WTC11 (cell line): ENCODE measurements at places on chromosomes 12 and 14. TPM values are rescaled to one million over a fixed set of nuclear protein-coding genes. Genes with fewer than 3 reads are reported as not detected.
A peak's percentile ranks its signal among the peaks of the same experiment; 100 is the strongest.

GRCh38 chr12:30962047-30962446, 35.5 kb downstream of the TSPAN11 start:
- no peak for DNase-seq

DNA sequence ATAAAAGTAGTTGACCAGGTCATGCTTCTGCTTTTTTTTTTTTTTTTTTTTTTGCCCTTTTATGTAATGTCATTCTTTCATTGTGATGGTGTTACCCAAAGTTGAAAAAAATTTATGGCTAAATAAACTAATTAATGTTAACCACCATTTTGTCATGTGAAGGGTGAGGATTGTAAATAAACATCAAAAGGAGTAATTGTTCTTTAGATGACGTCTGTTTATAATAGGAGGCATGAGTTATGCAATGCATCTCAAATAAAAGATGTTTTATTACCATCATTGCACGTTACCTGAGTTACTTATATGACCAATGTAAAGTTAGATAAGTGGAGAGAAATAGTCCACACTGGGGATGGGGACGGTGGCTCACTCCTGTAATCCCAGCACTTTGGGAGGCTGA, 349.9 kb upstream of the PDE3A start:
- no peak for DNase-seq

GRCh38 chr12:121925358-121925695, 6.9 kb downstream of the CFAP251 start:
- no peak for DNase-seq

DNA sequence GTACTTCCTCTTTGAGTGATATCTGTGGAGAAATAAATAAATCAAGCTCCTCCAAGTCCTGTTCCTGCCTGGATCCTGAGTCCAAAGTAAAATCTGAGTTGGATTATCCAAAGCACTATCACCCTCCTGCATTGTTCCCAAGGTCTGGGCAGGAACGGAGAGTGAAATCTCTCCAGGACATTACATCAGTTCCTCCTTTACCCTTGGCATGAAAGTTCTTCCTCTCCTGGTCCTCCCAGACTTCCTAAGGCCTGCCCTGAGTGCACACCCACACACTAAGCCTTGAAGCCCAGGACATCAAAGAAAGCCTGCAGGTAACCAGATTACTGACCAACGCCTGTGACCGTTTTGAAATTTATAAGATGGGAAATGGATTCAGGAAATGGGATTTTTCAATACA, 206.8 kb upstream of the BCL2L14 start:
- DNase-seq = no peak

DNA sequence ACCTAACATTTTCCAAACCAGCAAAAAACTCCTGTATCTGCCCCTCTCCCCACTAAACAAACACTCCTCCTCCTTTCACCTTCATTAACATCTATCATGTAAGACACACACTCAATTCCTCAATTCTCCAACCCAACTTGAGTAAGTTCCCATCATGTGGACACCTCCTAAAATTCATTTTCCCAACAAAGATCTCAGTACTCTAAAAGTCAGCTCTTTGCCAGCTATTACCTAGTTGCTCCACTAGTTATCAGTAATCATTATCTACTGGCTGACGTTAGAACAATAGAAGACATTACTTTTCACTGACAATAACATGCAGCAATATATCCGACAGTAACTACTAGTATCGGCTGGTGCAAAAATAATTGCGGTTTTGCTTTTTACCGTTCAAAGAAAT, 42.1 kb downstream of the HNRNPC start:
- no peak for DNase-seq

- DNase-seq = no peak
Measured at GRCh38 chr14:59583755-59584154, 7.1 kb upstream of the CCDC175 start.

DNA sequence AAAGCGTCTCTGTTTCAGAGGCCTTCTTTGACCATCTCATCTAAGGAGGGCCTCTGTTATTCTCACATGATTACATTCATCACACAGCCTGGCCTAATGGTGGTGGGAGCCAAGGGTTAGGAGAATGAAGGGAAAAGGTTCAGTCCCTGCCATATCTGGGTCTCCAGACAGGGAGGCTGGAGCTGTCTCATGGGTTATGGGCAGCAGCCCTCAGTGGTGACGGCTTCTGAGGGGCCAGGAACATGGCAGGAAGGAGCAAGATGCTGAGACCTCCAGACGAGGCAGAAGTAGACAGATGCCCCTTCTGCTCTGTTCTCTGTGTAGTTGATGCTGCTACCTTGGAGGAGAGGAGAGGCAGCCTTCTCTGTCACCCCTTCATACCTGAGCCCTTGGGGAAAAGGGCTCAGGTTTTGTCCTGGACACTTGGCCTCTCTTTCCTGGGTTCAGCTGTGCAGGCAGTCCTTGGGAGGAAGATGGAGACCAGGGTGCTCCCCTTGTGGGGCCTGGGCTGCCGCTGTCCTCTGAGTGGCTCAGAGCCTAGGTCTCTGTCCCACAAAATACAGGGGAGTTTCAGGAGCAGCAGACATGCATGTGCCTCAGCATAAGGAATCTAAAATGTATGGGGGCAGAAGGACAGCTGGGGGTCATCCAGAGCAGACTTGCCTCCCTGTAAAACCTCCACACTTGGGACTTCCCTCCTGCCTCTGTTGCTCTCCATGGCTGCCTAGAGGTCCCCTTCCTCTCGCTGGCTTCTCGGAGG, 3.6 kb downstream of the IFI27L2 start:
- DNase-seq = no peak

DNA sequence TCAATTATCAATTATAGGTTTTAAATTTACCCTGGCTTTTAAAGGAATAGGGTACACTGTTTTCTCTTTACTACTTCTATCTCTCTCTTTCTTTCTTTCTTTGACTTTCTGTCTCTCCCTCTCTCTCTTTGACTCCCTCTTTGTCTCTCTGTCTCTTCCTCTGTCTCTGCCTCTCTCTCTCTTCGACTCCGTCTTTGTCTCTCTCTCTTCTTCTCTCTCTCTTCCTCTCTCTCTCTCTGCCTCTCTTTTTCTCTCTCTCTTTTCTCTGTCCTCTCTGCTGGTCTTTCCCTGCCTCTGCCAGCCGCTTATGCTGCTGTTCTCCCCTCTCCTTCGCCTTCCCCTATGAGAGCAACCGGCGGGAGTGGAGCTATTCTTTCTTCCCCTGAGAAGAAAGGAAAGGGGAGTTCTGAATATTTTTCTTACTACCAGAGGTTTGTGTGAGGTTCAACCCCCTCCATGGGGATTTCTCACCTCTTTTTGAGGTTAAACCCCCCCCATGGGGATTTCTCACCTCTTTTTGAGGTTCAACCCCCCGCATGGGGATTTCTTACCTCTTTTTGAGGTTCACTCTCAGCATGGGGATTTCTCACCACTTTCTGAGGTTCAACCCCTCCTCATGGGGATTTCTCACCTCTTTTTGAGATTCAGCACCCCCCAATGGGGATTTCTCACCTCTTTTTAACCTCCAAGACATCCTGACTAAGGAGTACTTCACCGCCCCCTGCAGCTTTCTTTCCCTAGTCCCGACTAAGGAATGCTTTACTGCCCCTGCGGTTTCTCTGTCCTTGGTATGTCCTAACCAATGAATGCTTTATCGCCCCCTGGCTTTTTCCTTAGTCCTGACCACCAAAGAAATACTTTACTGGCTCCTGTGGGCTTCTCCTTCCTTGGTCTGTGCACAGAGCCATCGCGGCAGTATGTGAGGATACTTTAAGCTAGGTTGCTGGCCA, 27.4 kb upstream of the DDHD1 start:
- DNase-seq = peak; percentile 68

Gene ARG2
- 29.8 to 38.5 TPM (median 33.0 TPM) in 3 replicates for total RNA-seq

Gene TSPAN9
- 21.8 to 27.6 TPM (median 23.9 TPM) in 3 replicates for total RNA-seq

Gene FANCM
- total RNA-seq = 12.9 to 16.7 TPM (median 13.7 TPM) in 3 replicates

Gene KLRC2
- total RNA-seq = not detected in 3 replicates
